Activated naive CD8-positive, alpha-beta T cell treated with anti-CD3 and anti-CD28 coated beads, Interleukin-2, amount 50 U/mL, for 24 hours (primary cell): ENCODE measurements at places on chromosomes 1 and 21.

DNA sequence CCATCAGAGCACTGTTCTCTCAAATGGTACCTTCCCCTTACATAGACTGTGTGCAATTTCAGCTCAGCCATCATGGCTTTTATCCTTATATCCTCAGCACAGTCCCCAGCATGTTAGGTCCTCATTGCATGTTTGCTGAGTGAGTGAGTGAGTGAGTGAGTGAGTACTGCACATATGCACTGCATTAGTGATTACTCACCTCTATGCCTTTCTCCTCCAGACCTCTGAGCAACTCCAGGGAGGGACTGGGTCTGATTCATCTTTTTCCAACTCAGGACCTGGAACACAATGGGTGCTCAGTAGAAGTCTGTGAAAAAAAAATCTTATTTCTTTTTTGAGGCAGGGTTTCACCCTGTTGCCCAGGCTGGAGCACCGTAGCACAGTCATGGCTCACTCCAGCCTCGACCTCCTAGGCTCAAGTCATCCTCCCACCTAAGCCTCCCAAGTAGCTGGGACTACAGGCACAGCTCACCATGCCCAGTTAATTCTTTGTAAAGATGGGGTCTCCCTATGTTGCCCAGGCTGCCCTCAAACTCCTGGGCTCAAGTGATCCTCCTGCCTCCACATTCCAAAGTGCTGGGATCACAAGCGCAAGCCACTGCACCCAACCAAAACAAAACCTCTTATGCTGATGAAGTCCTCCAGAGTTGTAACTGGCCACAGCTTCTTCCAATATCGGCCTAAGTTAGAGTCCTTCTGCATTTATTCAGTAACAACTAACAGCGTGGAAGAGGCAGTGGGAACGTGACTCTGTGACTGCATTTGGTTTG is 23.7 kb downstream of the RNU5D-1 start:
- no peak for DNase-seq

DNA sequence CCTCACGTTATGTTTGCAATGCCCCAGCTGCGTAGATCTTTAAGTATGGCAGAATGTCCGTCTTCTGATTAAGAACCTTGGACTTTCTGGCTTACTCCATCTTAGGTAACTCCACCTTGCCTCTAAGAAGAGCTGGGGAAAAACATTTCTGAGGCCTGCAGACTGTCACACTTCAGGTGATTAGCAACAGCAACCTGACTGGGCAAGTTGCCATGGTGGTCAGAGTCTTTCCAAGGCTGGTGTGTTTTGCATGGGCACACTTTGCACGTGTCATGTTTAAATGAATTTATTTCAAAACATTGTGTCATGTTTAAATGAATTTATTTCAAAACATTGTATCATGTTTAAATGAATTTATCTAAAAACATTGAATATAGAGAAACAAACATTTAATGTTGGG is 811 bp downstream of the KPRP start:
- DNase-seq = no peak

DNA sequence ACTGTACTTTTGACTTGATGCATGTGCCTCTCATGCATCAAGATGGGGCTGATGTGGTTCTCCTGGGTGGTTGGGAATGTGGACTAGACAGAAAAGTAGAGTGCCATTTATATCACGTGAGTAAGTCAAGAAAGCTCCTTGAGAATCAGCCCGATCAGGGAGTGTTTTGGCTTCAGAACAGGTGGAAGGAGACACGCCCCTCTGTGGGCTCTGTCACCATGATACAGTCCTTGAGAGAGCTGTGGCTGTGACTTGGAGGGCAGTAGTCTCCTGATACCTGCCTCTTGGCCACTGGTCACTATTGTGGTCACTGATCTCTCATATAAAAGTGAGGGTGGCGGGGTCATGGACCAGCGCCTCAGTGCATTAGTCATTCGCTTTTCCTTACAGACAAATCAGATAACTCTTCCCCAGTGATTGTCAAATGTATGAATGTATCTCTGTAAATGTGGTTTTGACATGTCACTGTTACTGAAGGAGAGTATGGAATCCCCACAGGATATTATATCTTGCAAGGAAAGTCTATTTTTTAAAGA is 8.9 kb upstream of the C4BPB start:
- DNase-seq = no peak

- DNase-seq = no peak
These were observed 12.3 kb upstream of the CTRC start for GRCh38 chr1:15425958-15426357.

DNA sequence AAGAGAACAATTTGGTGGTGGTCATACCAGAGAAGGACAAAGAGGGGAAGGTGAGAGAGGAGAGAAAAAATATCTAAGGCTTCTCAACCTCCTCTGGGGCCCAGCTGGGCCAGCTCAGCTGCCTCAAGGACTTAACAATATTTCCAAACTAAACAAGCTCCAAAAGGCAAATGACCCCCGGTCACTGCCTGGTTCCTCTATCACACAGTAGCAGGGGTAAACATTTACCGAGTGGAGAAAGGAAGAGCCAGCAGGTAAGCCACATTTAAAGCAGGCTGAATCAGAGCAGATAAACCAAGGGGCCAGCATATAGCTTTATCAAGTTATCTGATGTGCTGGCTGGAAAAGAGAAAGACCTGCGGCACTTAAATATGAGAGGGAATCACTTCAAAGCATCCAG is 102.1 kb downstream of the KCND3 start:
- no peak for DNase-seq

- DNase-seq = no peak
These were observed 4.1 kb downstream of the SEMA4A start for GRCh38 chr1:156157506-156157905.

GRCh38 chr1:164950541-164950986 is 391.6 kb downstream of the PBX1 start:
- DNase-seq = no peak

DNA sequence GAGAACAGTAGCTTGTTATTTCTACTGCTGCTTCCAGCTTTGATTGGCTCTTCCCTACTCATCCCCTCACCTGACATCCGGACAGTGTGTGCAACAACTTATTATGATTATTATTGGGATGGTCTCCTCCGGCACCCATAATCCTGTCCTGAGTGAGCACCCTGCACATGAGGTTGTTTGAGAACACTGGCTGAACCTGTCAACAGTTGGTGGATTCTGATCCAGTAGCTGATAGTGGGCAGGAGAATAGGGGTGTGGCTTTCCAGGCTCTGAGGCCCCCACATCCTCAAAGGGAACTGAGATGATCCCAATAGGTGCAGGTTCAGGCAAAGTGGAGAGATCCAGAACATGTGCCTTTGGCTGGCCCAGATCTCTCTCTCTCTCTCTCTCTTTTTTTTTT is 60.5 kb downstream of the RUNX1 start:
- DNase-seq = no peak

DNA sequence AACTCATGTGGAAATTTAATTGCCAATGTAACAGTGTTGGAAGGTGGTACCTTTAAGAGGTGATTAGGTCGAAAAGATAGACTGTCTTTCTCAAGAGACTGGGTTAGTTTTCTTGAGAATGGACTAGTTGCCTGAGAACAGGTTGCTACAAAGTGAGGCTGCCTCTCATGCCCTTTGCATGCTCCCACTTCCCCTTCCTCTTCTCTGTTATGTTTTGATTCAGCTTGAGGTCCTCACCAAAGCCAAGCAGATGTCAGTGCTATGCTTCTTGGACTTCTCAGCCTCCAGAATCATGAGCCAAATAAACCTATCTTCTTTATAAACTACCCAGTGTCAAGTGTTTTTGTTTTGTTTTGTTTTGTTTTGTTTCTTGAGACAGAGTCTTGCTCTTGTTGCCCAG is 187.0 kb upstream of the RUNX1 start:
- no peak for DNase-seq

DNA sequence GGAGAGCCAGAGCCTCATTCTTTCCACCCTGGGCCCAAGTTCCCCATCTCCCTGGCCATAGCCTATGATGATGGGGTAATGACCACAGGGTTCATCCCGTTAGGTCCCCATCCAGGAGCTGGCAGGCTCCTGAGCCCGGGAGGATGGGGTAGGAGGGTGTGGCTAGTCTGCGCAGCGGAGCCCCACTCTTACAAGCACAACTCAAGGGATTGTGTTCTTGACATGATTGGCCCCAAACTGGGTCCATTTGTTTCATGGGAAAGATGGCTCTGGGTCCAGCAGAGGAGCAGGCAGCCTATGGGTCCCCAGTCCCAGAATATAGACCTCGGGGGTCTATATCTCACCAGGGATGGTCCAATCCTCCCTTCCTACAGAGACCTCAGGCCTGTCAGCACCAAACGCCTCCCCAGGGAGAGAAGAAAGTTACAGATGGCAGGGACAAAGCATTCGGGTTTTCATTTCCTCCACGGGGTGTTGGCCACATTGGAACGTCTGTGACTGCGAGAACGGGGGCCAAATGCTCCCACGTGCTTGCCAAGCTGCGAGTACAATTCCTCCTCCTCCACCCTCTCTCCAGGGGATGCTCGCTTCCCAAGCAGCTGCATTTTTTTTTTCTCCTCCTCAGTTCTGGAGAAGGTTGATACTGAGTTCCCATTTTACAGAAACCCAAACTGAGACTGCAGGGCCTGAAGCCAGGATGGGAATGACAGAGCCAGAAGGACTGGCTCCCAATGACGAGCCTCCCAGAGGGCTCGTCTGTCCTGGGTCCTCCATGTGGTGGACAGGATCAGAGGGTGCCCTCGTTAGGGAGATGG is 71.0 kb downstream of the DHRS3 start:
- no peak for DNase-seq

DNA sequence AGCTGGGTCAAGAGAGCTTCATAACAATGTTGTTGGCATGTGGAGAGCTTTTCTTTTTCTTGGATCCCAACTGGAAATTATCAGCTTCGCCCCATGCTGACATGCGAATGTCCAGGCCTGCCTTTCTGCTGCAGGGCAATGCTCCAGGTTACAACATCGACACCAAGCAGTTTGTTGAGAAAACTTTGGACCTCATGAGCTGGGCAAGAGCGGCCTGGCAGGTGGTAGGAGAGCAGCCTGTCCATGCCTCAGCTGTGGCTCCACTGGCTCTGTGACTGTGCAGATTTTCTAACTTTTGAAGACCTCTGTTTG is 41.4 kb downstream of the MTARC1 start:
- no peak for DNase-seq

DNA sequence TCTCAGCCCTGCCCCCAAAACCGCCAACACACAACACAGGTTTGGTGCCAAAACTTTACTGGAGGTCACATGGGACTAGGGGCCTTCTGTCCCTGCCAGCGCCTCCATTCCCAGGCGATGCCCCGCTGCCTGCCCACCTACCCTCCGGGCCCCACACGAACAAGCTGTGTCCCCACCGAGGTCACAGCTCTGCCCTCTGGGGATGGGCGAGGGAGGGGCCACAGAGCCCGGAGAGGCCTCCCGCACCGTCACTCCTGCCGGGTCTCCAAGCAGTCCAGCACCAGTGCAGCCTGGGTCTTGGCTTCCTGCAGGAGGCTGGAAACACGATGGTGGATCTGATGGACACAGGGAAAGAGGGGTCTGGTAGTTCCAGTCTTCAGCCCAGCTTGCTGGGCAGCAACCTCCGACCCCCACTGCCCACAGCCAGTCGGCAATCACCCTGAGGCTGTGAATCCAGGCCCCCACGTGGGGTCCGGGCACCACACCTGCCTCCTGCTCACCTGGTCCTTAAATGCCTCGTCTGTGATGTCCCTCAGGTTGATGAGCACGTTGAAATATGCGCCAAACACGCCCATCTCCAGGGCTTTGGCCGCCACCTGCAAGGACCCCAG is 18.5 kb downstream of the FTCD start:
- no peak for DNase-seq

DNA sequence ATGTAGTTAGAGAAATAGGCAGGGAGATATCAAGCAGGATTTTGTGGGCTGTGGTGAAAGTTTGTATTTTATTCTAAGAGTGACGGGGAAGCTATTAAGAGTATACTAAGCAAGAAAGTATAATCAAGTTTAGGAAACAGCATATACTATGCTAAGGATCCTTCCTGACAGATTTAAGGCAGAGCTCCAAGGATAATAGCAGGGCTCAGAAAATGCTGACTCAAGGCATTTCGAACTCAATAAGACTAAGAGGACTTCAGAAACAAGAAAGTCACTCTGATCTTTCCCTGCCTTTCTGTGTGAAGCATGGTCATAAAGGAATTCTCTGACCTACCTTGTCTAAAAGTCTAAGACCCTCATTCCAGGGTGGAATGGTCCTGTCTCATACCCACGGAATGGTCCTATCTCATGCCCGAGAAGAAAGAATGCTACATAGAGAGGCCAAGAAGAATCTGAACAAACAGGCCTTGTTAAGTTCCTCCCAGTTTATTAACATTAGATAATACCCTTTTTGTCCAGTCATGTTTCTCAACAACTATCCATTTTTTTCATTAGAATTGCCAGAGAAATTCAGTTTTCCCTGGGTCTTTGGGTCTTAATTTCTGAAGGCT is 59.1 kb downstream of the HFM1 start:
- no peak for DNase-seq

DNA sequence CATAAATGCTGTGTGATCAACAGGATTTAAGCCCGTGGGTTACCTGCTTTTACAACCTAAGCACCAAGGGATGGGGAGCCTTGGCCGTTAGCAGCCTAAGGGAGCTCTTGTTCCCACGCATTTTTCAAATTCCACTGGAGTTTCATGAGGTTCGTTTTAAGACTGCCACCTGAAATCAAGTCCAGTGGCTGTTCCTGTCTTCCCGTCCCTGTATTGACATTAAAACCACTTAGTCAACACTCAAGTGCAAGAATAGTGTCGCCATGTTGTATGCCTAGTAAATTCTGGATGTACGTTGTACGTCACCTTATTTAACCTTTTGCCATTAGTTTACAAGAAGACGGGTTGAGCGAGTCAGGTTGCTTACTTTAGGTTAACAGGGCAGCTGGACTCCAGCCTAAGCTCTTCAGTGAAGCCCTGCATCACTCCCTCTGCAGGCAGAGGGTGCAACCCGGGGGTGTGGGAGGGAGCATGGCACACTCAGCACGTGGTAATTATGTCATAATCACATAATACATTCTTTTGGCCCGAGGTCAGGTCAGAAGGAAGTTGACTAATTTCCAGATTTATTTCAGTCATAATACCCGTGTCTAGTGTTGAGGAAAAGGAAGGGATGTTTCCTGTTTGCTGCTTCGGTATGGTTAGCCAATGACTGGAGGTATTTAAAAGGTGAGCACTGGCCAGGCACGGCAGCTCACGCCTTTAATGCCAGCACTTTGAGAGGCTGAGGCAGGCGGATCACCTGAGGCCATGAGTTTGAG is 42.5 kb downstream of the CNST start:
- peak; percentile 50 for DNase-seq
